ENCODE measurements at places on chromosomes 16 and 17.

- DNase-seq: no peak
Observed at GRCh38 chr16:53091466-53092211, 36.8 kb downstream of the CHD9 start.

DNA sequence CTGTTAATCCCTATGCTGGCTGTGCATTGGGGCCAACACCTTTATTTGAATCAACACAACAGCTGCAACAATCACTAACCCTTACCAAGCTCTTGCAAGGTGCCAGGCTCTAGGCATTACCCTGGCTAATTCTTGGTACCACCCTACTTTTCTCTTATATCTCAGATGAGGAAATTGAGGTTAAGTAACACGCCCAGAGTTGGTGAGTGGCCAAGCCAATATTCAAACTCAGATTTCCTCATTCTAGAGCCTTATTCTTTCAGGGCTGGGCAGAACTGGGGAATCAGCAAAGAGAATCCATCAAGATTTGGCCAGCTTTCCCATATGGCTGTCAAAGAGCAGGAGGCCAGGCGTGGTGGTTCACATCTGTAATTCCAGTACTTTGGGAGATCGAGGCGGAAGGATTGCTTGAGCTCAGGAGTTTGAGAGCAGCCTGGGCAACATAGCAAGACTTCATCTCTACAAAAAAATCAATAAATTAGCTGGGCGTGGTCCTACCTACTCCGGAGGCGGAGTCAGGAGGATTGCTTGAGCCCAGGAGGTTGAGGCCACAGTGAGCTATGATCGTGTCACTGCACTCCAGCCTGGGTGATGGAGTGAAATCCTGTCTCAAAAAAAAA lies 23.7 kb downstream of the ARSG start:
- DNase-seq: no peak

DNA sequence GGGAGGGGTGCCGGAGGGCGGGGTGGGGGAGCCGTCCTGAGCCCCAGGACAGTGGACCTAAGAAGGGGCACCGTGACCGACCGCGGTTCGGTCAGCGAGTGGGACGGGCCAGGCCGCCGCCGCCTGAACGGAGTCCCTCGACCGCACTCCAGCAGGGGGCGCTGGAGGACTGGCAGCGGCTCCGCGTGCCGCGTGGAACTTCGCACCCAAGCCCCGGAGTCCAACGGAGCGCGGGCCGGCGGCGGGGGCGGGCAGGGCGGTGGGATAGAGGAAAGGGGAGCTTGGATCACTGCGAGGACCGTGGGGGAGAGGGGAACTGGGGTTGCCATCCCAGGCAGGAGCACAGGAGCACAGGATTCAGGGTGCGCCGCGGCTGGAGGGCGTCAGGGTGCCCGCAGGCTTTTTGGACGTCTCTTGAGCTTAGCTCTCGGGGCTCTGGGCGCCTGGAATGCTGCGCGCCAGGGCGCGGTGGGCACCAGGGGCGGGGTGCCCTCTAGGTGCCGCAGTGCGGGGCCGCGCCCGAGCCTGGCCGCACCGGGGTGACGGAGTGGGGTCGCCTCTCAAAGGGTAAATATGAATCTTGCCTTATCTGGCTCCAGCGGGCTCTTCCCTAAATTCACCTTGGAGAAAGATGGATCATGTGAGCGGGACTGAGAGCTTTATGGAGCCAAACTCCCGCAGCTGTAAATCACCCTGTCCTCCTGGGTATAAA lies 379 bp upstream of the OTOP2 start:
- peak; percentile 43 for DNase-seq

DNA sequence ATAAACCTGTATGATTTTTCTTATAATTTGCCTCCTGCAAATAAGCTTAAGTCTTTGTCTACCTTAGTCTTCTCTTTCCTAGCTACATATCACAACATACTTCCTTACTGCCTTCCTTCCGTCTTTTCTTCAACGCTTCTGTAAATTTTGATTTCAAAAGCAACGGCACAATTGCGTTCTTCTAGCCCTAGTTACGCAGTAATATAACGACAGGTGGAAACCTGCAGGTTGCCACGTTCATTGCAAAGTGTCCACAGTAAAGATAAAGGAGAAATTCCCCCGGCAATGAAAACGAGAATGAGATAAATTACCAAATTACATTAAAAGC lies 546 bp upstream of the PSMD7 start:
- DNase-seq: no peak

DNA sequence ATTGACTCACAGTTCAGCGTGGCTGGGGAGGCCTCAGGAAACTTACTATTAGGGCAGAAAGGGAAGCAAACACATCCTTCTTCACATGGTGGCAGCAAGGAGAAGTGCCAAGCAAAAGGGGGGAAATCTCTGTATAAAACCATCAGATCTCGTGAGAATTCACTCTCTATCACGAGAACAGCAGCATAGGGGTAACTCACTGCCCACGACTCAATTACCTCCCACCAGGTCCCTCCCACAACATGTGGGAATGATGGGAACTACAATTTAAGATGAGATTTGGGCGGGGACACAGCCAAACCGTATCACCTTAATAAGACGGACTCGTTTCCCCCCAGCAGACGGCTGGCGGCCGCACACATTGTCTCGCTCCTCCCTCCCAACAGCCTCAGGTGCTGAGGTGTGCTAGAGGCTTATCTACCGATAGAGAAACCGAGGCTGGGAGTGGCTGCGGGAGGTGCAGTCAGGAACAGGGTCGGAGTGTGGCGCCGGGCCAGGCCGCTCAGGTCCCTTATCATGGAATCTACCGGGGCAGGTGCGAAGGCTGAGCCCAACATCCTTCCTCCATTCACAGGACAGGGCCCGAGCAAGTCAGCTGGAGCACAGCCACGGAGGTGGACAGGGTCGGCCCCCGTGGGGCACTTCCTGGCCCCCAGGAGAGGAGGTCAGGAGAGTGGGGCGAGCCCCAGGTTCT lies 4.9 kb upstream of the ZG16B start:
- DNase-seq: no peak

GRCh38 chr16:10688291-10688690 lies 6.4 kb downstream of the TEKT5 start:
- DNase-seq: no peak

- no peak for DNase-seq
Observed at GRCh38 chr16:5012887-5013286, 20.8 kb downstream of the NAGPA start.

- DNase-seq: no peak
Observed at GRCh38 chr16:2398520-2398919, 30.7 kb upstream of the CCNF start.

GRCh38 chr17:3482852-3483251 lies 7.1 kb downstream of the ASPA start:
- DNase-seq: no peak

- DNase-seq: no peak
Observed at GRCh38 chr16:89656435-89657121, 930 bp downstream of the CHMP1A start.

GRCh38 chr16:27290562-27290961 lies 22.0 kb upstream of the NSMCE1 start:
- DNase-seq: no peak

DNA sequence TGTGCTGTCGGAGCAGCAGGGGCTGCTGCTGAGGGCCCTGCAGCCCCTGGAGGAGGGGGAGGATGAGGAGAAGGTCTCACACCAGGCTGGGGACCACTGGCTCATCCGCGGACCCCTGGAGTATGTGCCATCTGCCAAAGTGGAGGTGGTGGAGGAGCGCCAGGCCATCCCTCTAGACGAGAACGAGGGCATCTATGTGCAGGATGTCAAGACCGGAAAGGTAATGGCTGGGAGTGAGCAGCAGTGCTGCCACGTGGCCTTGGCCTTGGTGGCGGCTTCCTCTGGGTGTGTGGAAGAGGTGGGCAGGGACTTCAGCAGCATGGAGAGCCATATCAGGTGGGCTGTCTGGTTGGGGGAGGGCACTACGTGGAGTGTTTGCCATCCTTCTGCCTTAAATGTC lies 20.0 kb downstream of the MVP start:
- no peak for DNase-seq

DNA sequence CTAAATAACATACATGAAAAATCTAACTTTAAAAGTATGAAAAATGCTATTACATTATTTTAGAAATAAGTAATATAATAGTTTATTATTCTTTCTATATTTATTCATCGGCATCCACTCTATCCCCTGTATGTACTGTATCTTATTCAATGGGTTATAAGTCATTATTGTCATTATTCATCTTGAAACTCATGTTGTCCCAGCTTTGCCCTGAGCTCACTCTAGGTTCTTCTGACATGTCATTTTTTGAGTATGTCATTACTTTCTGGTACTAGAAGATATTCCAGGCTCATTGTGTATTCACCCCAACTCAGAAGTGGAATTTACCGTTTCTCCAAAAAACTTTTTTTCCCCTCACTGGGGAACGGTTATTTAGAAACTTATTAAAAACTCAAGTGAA lies 53.0 kb upstream of the MNT start:
- no peak for DNase-seq

DNA sequence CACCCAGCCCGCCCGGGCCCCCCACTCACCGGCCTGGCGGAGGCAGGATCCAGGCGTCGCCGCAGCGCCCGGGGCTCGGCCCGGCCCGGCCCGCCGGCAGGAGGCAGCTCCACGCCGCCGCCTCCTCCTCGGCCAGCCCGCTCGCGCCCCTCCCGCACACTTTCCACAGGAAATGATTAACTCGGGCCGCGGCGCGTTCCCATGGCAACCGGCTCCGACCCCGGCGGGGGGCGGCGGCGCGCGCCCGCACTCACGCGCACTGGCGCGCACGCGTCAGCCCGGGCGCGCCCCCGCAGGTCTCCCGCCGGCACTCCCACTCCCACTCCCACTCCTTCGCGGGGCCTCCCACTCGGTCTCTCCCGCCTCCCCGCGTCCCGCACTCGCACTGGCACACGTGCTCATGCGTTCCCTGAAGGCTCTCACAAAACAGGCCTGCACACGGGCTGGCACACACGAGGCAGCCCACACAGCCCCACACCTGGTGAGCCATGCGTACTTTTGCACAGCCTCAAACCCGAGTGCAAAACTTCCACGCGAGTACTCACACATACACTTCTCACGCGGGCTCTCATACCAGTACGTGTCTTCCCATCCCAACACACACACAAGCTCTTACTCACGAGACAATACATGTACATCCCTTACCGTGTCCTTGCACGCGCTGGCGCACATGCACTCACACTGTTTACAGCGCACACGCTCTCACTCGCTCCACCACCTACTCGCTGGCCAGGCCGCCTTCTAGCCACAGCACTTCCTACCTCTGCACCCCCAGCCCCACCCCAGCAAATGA lies at the start of gene KIFC3:
Gene KIFC3, minus strand, starts transcription at position 151 of the 793 bp plus-strand sequence. CDS start 4,248 bp downstream, outside the sequence.
- DNase-seq: peak; percentile 60

DNA sequence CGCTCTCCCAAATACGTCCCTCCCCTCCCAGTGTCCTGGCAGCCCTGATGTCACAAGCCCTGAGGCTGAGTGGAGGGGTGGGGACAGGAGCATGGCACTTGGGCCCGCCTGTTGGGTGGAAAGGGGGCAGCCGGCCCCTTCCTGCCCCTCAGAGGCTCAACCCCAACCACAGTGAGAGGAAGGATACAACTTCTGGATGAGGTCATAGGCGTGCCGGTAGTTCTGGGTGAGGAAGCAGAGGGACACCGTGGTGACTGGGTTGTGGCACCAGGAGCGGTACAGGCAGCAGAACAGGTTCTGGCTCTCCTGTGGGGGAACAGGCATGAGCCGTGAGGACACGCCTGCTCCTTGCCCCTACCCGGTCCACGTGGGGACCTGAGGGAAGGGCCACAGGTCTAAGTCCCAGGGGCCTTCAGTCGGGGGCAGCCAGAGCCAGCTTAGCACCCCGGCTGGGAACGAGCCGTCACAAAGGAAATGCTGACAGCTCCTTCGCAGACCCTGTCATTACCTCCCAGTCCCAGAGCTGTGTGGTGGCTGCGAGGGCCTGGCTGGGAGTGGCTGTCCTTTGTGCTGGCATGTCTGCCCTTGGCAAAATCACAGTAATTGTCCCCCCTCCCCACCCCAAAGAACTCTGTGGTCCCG lies 11.2 kb upstream of the MTSS2 start:
- DNase-seq: no peak

- DNase-seq: no peak
Observed at GRCh38 chr17:42053731-42054500, 3.5 kb upstream of the C17orf113 start.

DNA sequence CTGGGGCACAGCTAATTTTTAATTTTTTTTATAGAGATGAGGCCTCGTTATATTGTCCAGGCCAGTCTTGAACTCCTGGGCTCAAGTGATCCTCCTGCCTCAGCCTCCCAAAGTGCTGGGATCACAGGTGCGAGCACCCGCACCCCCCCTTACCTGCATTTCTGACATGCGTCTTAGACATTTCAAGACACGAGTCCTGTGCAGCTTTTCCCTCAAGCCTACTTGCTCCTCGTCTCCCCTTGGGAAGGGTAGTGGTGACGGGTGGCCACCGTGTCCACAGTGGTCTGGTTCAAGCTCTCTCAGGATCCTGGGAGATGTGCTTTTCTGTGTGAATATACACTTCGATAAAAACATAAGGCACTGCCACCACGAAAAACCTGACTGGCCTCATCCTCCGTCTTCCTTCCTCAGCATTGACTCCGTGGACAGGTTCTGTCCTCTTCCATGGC lies 9.6 kb downstream of the CANT1 start:
- no peak for DNase-seq

DNA sequence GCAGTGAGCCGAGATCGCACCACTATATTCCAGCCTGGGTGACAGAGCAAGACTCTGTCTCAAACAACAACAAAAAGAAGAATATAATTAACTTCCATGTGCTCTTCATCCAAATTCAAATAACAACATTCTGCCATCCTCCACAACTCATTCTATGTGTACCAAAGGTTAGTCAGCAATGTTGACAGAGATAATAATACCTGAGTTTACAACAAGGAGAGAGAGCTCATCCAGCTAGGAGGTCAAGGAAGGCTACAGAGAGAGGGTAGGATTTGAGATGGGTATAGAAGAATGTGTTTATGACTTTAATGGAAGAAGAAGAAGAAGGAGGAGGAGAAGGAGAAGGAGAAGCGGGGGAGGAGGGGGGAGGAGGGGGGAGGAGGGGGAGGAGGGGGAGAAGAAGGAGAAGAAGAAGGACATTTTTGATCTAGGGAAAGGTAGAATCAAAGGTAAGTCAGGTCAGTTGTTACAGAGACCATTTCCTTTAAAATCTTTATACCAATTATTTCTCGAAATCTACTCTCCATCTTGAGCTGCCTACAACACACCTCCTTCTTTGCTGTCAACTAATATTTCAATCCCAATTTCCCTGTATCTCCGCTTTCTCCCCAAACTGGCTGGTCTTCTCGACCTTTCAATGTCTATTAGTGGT lies 10.1 kb upstream of the HSF5 start:
- no peak for DNase-seq

- DNase-seq: no peak
Observed at GRCh38 chr16:75066861-75067447, 49.6 kb downstream of the LDHD start.

GRCh38 chr17:30340801-30341356 lies 7.0 kb upstream of the TMIGD1 start:
- no peak for DNase-seq

Data from stimulated activated CD8-positive, alpha-beta memory T cell treated with anti-CD3 and anti-CD28 coated beads, Interleukin-7, amount 100 ng/mL, for 24 hours (primary cell).